ENCODE measurements at places on chromosomes 11 and 22. TPM values are rescaled to one million over a fixed set of nuclear protein-coding genes. Genes with fewer than 3 reads are reported as not detected.

Gene TUB
- polyA plus RNA-seq = not detected

Gene HBD
- not detected for polyA plus RNA-seq

Gene CELSR1
- 5.2 TPM for polyA plus RNA-seq

Gene VPREB1
- 1.4 TPM for polyA plus RNA-seq

Gene THRSP
- polyA plus RNA-seq = not detected

Gene KCNJ1
- 0.30 TPM for polyA plus RNA-seq

Gene CDKN1C
- not detected for polyA plus RNA-seq

Gene NAT10
- 35.7 TPM for polyA plus RNA-seq

Gene FIBIN
- not detected for polyA plus RNA-seq

Gene ALX4
- polyA plus RNA-seq = not detected

Gene OR5B21
- polyA plus RNA-seq = not detected

Gene CBLIF
- polyA plus RNA-seq = not detected

Gene C11orf86
- not detected for polyA plus RNA-seq

Gene INPP5J
- polyA plus RNA-seq = not detected

Gene FSHB
- polyA plus RNA-seq = not detected

Gene FOSL1
- polyA plus RNA-seq = 0.79 TPM

Gene TMEM80
- 35.6 TPM for polyA plus RNA-seq

Gene CALCA
- not detected for polyA plus RNA-seq

Gene SDHAF2
- polyA plus RNA-seq = 86.0 TPM

All from IgD-negative memory B cell (primary cell).